Fibroblast of mammary gland (primary cell): ENCODE measurements at places on chromosomes 5 and 9.
A peak's percentile ranks its signal among the peaks of the same experiment; 100 is the strongest.

DNA sequence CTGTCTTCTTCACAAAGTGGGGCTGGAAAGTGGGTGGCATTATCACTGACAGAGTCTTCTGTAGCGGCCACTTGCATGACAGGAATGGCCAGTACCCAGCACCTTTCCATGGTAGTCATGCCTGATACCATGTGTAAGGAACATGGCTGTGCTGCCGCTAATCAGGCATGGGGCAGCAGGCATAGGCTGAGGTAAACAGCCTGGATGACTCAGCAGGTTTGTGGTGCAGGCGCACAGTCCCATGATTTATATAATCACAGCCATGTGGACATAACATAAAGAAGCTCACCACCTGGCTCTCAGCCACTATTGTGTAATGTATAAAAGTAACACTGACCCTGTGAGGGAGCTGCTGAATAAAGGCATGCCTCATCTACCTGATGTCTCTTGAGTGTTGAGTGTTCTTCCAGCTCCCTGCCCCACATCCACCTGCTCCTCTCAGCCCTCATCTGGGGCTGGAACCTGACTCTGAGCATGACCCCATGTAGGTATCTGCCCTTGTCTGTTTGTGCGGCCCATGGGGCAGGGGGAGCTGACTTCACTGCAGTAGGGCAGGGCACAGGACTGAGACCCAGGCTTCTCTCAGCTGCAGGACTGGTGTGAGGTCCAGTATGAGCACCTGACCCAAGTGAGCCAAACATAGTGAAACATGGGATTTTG lies 13.2 kb upstream of the ICE1 start:
- peak; percentile 50 for DNase-seq

DNA sequence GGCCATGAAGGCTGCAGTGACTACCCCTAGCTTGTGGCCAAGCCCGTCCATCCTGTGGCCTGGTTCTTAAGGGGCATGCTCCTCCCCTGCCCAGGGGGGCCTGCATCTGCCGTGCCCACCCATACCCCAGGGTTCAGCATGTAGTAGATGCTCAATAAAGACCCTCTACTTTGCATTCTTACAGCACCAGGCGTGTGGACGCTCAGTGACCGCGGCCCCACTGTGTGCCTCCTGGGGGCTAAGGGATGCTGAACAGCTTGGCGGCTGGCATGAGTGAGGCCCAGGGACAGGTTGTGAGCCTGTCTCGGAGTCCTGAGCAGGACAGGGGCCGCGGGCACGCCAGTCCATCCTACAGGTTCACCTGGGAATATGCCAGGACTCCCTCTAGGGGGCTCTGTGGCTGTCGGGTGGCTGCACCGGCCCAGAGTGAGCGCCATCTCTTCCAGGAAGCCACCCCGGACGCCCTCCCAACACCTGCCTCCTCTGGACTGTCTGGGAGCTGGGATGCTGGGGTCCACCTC lies 9.1 kb downstream of the NOTCH1 start:
- DNase-seq = no peak

DNA sequence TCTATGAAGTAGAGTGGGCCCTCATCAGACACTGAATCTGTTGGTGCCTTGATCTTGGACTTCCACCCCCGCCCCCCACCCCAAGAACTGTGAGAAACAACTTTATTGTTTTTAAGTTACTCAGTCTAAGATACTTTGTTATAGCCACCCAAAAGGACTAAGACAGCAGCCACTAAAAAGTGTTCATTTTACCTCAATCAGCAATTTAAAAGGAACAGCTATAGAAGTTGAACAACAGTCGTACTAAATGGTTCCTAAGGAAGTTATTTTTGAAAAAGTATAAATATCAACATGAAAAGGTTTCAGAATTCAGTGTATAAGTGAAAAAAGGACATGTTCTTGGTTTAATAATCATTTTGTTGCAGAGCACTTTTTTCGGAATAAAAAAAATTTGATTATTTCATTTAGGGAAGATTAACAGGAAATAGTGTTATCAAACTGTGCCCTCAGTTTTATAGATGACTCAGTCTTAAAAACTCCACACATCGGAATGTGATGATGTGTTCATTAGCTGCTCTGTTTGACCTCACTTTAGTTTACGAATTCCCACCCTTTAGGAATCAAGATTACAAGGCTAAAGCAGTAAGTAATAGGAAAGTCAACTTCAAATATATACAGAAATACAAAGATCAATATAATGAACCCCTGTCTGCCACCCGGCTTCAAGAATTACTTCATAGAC lies 71.2 kb downstream of the MTAP start:
- DNase-seq = peak; percentile 40

GRCh38 chr9:124205686-124206352 lies 51.9 kb upstream of the NEK6 start:
- DNase-seq = no peak

DNA sequence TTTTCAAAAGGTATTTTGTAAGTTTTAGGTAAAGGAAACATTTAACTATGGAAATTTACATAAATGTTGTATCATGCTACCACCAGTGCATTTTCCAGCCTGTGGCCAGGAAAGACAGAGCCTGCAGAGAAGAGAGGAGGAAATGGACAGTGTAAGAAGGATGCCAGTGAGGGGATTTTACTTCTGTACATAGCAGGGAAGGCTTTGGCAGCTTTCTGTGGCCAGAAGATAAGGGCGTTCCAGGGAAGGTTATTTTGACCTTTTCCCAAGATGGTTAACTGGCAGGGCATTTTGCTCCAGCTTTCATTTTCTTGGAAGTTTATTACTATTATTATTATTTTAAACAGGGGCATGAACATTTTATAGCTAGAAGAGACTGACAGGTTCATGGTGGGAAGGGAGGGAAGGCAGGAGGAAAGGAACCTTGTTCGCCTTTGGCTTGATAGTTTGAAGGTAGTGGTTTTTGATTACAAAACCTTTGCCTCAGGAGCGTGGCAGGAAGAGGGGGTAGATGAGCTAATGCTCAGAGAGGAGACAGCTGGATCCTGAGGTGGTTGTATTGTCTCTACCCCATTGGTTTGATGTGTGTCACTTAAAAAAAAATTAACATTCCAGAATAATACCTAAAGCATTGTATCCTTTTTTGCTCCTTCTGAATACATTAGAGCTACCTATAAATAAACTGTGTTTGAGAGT lies 4.1 kb downstream of the ISOC1 start:
- no peak for DNase-seq

DNA sequence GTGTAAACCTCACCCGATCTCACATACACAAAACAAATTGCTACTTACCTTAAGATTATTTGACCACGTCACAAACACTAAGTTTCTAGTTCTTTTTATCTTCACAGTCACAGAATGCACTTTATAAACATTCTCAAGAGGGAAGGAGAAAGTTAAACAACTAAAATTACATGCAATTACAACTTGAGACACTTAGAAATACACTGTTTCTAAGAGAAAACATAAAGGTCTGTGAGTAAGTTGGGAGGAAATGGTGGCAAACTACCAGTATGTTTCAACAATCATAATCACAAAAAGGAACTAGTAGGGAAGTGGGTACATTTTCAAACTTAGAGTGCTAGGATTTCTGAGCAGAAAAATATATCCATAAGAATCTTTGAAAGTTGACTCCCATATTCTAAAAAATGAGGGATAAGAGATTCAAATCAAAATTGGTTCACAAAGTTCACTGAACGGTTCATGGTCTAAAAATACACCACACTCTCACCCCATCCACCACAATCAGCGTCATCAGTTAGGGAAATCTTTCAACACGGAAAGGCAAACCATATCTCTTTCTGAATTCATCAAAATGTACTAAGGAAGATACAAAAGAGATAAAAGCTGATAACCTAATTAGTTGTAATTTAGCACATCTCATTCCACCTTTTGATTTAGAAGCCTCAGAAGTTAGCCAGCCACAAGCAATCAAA lies 182.6 kb downstream of the BNC2 start:
- peak; percentile 69 for DNase-seq

- DNase-seq = no peak
These were observed 627 bp downstream of the ARRDC1 start for GRCh38 chr9:137606005-137606621.

DNA sequence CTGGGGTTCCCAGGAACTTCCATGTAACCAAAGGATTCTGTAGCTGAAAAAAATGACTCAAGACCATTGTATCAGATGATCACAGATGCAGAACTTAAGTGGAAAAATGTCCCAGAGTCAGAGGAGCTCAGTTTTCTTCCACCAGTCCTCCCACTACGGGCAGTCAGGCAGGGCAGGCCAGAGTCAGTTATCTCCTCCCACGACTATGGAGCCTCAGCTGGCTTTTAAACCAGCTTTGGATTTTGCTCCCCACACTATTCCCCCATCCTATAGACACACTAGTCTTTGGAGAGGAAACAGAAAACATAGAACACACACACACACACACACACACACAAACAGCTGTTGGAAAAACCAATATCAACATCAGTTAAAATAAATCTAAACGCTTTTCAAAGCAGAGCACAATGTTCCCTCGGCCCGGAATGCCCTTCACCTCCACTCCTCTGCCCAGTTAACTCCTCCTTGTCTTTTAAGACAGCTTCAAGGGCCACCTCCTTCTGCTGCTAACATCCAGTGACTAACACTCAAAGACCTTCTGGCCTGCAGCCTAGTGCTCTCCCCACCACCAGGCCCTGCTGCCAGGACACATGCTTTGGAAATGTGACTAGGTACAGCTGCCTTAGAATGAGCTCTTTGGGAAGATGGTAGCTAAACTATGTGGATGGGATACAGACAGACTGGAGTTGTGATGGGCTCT lies 56.8 kb downstream of the NIPAL4 start:
- DNase-seq = peak; percentile 97

- DNase-seq = no peak
These were observed 806 bp upstream of the CDC42SE2 start for GRCh38 chr5:131262953-131263541.

DNA sequence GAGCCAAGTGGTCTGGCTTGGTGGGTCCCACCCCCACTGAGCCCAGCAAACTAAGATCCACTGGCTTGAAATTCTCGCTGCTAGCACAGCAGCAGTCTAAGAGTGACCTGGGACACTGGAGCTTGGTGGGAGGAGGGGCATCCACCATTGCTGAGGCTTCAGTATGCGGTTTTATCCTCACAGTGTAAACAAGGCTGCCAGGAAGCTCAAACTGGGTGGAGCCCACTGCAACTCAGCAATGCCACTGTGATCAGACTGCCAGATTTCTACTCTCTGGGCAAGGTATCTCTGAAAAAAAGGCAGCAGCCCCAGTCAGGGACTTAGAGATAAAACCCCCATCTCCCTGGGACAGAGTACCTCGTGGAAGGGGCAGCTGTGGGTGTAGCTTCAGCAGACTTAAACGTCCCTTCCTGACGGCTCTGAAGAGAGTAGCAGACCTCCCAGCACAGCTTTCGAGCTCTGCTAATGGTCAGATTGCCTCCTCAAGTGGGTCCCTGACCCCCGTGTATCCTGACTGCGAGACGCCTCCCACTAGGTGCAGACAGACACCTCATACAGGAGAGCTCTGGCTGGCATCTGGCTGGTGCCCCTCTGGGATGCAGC lies 18.2 kb upstream of the STK32A start:
- DNase-seq = peak; percentile 2

GRCh38 chr9:124320062-124320973 lies 62.6 kb downstream of the NEK6 start:
- DNase-seq = peak; percentile 66

DNA sequence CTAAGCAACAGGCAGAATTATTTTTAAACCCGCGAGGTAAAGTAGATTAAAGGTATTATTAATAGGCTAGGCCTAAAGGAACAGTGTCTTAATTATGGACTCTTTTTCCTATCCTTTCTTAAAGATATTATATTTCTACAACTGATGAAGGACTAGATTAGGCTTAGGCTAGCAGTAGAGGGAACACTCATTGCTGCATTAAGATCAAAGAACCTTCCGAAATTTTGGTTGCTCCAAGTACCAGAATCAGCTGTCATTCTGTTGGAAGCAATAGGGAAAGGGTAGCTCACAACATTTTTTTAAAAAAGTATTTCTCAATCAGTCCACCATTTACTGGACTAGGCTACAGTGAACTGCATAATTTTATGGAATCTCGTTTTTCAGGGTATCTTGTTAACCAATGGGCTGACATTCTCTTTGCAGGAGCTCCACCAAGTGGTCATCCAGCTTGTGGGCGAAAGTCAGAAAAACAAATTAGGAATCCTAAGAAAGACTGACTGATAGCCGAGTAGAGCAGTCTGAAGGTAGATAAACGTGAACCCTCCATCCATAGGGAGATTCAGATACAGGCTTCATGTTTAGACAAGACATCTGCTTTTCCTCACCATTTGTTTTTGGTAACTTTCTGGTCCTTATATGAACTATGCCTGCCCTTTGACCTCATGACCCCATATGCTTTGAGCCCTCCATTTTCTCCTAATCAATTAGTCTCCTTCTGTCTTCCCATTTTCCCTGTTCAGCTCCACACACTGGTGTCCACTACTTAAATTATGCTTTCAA lies 103.6 kb upstream of the CHD1 start:
- DNase-seq = peak; percentile 86

DNA sequence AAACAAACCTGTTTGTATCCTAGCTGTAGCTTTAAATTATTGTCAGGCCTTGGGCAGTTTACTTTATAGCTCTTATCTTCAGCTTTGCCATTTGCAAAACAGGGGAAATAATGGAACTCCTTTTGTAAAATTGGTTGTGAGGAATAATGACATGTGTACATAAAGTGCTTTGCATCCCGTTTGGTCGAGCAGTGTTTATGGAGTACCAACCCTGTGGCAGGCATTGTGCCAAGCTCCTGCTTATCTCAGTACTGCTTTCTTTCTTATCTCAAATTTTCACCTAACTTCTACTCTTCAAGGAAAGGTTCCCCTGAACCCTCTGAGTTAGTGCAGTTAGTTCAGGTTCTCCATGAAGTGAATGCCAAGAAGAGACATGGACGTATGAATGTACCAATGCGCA lies 9.4 kb upstream of the TENT2 start:
- no peak for DNase-seq

- DNase-seq = no peak
These were observed 23.1 kb downstream of the IQGAP2 start for GRCh38 chr5:76425928-76426804.

- no peak for DNase-seq
These were observed 143.3 kb downstream of the SLF1 start for GRCh38 chr5:94761786-94762185.

DNA sequence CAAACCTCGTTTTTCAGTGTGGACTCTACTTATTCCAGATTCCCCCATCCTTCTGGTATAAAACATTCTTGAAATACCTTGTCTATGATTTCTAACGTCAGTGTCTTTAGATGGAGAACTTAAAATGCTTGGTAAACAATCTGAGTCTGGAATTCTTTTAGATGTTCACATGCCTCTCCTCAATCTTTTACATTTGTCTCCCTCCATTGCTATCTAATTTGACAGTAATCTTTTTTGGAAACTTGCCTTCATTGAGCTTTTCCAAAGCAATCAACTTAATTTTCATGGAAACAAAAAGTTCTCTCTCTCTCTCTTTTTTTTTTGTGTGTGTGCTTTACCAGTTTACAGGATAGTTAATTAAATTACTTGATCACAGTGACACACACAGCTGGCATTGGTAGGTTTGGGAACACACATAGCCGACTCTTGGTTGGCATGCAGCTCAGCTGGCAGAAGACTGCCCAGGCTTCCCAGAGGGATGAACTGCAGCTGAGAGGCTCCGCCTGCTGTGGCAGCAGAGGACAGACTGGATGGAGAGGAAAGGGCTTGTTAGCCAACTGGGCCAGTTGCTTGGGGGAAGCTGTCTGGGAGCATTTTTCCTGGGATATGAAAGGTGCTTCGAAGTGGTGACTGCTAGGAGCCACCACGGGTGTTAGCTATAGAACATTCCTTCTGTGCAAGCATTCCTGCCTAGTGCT lies 271.3 kb downstream of the ZSWIM6 start:
- peak; percentile 7 for DNase-seq

GRCh38 chr5:133147411-133147810 lies 95.6 kb downstream of the HSPA4 start:
- DNase-seq = peak; percentile 20

GRCh38 chr9:95381221-95381620 lies 63.7 kb upstream of the FANCC start:
- peak; percentile 60 for DNase-seq

GRCh38 chr5:135203593-135204036 lies 169.6 kb upstream of the PITX1 start:
- peak; percentile 32 for DNase-seq
